Aorta (tissue), 5 donors: ENCODE measurements at places on chromosomes 12 and 14. TPM values are rescaled to one million over a fixed set of nuclear protein-coding genes. Genes with fewer than 3 reads are reported as not detected.

The GRIN2B gene
- total RNA-seq: 0.03 TPM

The LRFN5 gene
- total RNA-seq: 0.94 TPM

The ADAMTS20 gene
- not detected for total RNA-seq

The CHFR gene
- 58.7 TPM for total RNA-seq

The ABCC9 gene
- total RNA-seq: 157 TPM

The PRR4 gene
- 4.8 TPM for total RNA-seq

The SOX5 gene
- total RNA-seq: 54.2 TPM

The FITM1 gene
- 0.71 TPM for total RNA-seq

The A2ML1 gene
- total RNA-seq: 0.27 TPM

The FAIM2 gene
- total RNA-seq: 16.4 TPM

The RNASE7 gene
- not detected for total RNA-seq

The MAP3K9 gene
- total RNA-seq: 0.84 TPM

The CCDC198 gene
- not detected for total RNA-seq

The ADAM20 gene
- total RNA-seq: 3.8 TPM

The KLHL33 gene
- total RNA-seq: 0.39 TPM

The HOXC10 gene
- total RNA-seq: 32.0 TPM

The KANSL2 gene
- 23.4 TPM for total RNA-seq

The FAM181A gene
- not detected for total RNA-seq

The STYK1 gene
- 0.36 TPM for total RNA-seq

The SLC4A8 gene
- 3.2 TPM for total RNA-seq

The KRT71 gene
- not detected for total RNA-seq

The IGF1 gene
- 193 TPM for total RNA-seq

The DEGS2 gene
- total RNA-seq: 0.99 TPM

The PABPN1 gene
- total RNA-seq: 139 TPM

The SIX4 gene
- 3.0 TPM for total RNA-seq

The KRT74 gene
- not detected for total RNA-seq

The OR6C2 gene
- not detected for total RNA-seq

The TAS2R19 gene
- 5.9 TPM for total RNA-seq

The DPPA3 gene
- not detected for total RNA-seq

The JPH4 gene
- 1.5 TPM for total RNA-seq

The NGB gene
- not detected for total RNA-seq

The LMNTD1 gene
- total RNA-seq: not detected

The TEX22 gene
- 2.1 TPM for total RNA-seq

The MGP gene
- total RNA-seq: 12,824 TPM

The CAPZA3 gene
- not detected for total RNA-seq

The MSI1 gene
- total RNA-seq: 0.32 TPM

The TMEM117 gene
- total RNA-seq: 5.9 TPM

The KRT72 gene
- not detected for total RNA-seq

The ABHD12B gene
- not detected for total RNA-seq

The MUCL1 gene
- total RNA-seq: not detected

The ARHGEF25 gene
- total RNA-seq: 72.0 TPM

The RASSF8 gene
- 80.9 TPM for total RNA-seq

The PTCSC3 gene
- total RNA-seq: not detected

The NR1H4 gene
- total RNA-seq: not detected

The P2RX2 gene
- 0.27 TPM for total RNA-seq

The AICDA gene
- not detected for total RNA-seq

The PPP1R12A gene
- total RNA-seq: 194 TPM

The KRT75 gene
- total RNA-seq: not detected

The TPPP2 gene
- not detected for total RNA-seq

The SIX1 gene
- 2.2 TPM for total RNA-seq

The ANKRD33 gene
- 0.54 TPM for total RNA-seq
